ENCODE measurements at places on chromosomes 6 and 20.

DNA sequence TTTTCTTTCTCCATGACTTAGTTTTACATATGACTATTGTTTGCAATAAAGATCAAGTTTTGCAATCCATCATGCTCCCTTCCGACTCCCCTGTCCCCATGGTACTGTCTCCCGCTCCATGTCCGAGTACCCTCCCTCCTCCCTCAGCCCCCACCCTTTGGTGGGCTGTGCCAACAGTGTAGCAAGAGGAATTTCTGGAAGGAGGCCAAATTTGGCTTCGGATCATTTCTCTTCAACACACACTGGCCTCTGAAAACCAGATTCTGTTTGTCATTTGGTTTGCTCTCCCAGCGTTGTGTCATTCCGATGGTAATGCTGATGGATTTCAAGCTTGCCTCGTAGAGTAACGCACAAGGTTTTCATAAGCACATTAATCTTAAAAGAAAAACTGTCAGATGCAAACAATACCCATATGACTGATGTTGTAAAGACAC is 22.9 kb upstream of the PAX1 start:
- no peaks in the 10 kb centered on the region for H3K27me3 ChIP-seq
- H3K4me1 ChIP-seq, result peaks cover 17% of the 10 kb centered on the region
- no peaks in the 10 kb centered on the region for H3K36me3 ChIP-seq
- H3K27ac ChIP-seq, result no peak overlapping the region
- no peak overlapping the region for H3K4me3 ChIP-seq

GRCh38 chr20:14829906-14830305 is 492.5 kb upstream of the FLRT3 start:
- no peaks in the 10 kb centered on the region for H3K36me3 ChIP-seq
- DNase-seq, result no peak

DNA sequence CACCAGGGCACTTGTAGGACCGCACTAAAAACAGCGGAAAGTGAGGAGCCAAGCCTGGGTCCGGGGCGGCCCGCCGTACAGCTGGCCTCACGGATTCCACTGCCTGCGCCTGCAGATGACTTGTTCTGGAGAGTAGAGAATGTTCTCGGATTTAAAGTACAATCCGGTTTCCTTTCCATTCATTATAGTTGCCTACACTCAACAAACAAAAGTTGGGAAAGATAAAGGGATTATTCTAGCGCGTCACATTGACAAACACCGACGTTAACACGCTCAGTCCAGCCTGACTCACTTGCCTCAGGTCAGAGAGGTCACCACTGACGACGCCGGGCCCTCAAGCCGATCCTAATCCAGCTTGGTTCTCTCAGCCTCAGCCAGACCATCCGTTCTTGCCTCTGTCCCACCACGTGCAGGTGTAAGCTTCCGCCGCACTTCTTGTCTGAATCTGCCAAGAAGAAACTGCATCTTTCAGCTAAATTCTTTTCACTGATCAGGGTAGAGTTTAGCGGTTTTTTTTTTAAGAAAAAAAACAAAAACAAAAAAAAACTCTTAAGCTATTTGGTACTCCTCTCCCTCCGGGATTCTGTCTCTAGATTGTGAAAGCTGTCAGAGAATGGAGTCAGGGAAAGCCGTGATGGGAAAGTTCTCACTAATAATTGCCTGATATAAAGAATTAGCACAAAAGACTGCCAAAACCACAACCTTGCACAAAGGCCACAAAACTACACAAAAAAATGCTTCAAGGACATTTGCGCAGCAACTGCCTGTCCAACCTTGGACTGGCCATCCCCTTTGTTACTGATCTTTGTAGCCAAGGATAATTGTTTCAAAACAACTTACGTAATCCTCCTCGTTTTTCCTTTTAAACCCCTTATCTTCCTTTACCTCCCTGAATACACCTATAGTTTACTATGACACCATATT is 1.1 kb upstream of the PHF10 start:
- no peaks in the 10 kb centered on the region for H3K36me3 ChIP-seq
- peak; percentile 29 for DNase-seq
- no peaks in the 10 kb centered on the region for H3K27me3 ChIP-seq
- peaks cover 21% of the 10 kb centered on the region for H3K4me1 ChIP-seq
- peak overlapping the region; percentile 85 for H3K27ac ChIP-seq

DNA sequence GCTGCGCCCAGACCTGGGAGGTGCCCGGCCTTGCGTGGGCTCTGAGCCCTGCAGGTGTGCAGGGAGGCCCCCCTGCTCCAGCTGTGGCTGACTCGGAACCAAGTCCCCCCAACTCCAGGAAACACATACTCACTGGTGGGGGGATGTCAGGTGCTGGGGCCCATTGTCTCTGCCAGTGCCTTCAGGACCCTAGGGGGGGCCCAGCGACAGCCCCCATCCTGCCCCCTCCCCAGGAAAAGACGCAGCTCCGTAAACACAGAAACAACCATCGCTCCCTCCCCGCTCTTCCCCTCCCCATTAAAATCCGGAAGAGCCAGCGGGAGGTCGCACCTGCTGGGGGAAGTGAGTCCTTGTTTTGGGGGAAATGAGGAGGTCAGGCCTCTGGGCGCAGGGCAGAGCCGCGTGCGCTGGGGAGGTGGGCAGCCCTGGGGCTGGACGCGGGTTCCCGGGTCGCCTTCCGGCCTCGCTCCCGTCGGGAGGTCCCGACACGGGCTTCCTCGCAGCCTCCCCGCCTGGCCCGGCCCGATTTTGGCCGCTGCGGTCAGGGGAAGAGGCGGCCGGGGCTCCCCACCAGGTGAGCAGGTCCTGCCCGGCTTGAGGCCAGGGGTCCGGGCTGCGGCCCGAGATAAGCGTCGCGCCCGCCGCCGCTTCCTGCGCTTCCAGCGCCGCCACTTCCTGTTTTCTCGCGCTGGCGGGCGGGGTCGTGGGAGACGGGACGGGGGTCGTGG is 6.2 kb downstream of the C20orf204 start:
- H3K36me3 ChIP-seq, result no peaks in the 10 kb centered on the region
- peaks cover 13% of the 10 kb centered on the region for H3K4me1 ChIP-seq
- no peak for DNase-seq
- H3K4me3 ChIP-seq, result peak overlapping the region; percentile 66

- H3K4me1 ChIP-seq, result no peaks in the 10 kb centered on the region
- H3K27me3 ChIP-seq, result no peaks in the 10 kb centered on the region
- H3K36me3 ChIP-seq, result no peaks in the 10 kb centered on the region
- no peak overlapping the region for H3K27ac ChIP-seq
- H3K4me3 ChIP-seq, result no peak overlapping the region
Measured at GRCh38 chr20:31851240-31851955, 6.0 kb upstream of the FOXS1 start.

DNA sequence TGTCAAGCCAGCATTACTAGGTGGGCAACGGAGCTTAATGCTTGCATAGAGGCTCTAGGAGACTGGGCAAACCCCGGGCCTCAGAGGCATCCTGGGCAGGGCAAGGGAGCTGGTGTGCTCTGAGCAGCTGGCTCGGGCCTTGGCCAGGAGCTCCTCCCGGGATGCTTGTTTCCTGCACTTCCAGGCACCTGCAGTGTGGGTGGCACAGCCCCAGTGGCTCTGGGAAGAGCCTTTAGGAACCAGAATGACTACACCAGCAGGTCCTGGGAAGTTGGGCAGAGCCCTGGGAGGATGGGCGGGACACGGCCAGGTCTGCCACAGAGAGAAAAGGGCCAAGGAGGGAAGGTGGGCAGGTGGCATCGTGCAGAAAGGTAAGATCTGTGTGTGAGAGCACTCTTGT is 80.4 kb upstream of the CD93 start:
- H3K27ac ChIP-seq, result no peak overlapping the region
- H3K4me3 ChIP-seq, result no peak overlapping the region
- H3K4me1 ChIP-seq, result no peaks in the 10 kb centered on the region
- no peaks in the 10 kb centered on the region for H3K27me3 ChIP-seq
- no peaks in the 10 kb centered on the region for H3K36me3 ChIP-seq

- no peak for DNase-seq
- H3K4me3 ChIP-seq, result no peak overlapping the region
- H3K4me1 ChIP-seq, result no peaks in the 10 kb centered on the region
Measured at GRCh38 chr6:108362455-108362854, 67.6 kb downstream of the AFG1L start.

DNA sequence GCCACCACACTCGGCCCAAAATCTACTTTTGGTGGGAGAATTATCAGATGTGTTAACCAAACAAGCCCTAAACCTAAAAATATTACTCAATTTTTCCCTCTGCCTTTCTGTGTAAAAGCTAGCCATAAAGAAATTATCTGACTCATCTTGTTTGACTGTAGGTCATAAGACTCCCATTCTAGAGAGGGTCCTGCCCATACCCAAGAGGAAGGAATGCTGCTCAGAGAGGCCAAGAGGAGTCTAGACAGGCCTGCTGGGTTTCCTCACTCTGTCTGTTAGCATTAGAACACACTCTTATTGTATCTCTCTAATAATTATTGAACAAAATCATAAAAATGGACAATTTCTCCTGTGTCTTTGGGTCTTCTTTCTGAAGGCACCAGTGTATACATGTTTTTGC is 26.1 kb downstream of the C6orf141 start:
- no peaks in the 10 kb centered on the region for H3K36me3 ChIP-seq
- H3K4me3 ChIP-seq, result no peak overlapping the region
- no peaks in the 10 kb centered on the region for H3K4me1 ChIP-seq
- DNase-seq, result no peak

DNA sequence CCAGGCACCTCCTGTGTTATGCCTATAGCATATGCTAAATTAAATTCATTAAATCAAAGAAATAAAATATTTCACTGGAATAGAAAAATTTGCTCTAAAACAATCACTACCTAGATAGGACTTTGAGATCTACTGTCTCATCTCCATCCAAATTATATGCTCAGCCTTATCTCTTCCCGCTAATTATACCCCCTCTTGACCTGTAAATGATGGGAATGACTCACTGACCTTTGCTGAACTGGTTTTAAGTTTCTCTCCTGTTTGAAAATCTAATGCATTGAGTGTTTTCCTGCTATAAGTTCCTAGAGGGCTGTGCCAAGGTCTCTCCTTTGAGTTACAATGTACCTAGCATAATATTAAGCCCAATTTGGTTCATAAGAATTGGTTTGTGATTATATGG is 110.1 kb downstream of the BMP2 start:
- H3K4me1 ChIP-seq, result no peaks in the 10 kb centered on the region
- no peaks in the 10 kb centered on the region for H3K36me3 ChIP-seq
- H3K27me3 ChIP-seq, result no peaks in the 10 kb centered on the region
- DNase-seq, result no peak

DNA sequence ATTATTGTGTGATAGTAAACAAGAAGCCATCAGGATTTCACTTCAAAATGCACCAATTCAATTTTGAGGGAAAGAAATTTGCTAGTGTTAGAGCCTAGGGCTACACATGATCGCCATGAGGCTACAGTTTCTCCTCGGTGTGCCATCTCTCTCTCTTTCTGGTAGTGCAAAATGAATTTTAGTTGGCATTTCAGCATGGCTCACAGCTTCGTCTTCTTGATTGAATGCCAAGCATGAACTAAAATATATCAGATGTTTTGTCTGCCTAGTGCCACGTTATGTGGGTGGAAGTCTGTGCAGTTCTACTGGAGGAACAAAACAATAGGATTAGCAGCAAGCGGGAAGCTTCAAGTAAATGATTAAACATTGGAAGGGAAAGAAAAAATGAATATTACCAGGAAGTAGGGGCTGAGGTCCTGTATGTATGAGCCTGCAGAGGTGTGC is 6.8 kb upstream of the MRAP2 start:
- peaks cover 53% of the 10 kb centered on the region for H3K4me1 ChIP-seq
- no peaks in the 10 kb centered on the region for H3K36me3 ChIP-seq
- no peaks in the 10 kb centered on the region for H3K27me3 ChIP-seq
- peak overlapping the region; percentile 90 for H3K27ac ChIP-seq
- H3K4me3 ChIP-seq, result peak overlapping the region; percentile 33
- no peak for DNase-seq

DNA sequence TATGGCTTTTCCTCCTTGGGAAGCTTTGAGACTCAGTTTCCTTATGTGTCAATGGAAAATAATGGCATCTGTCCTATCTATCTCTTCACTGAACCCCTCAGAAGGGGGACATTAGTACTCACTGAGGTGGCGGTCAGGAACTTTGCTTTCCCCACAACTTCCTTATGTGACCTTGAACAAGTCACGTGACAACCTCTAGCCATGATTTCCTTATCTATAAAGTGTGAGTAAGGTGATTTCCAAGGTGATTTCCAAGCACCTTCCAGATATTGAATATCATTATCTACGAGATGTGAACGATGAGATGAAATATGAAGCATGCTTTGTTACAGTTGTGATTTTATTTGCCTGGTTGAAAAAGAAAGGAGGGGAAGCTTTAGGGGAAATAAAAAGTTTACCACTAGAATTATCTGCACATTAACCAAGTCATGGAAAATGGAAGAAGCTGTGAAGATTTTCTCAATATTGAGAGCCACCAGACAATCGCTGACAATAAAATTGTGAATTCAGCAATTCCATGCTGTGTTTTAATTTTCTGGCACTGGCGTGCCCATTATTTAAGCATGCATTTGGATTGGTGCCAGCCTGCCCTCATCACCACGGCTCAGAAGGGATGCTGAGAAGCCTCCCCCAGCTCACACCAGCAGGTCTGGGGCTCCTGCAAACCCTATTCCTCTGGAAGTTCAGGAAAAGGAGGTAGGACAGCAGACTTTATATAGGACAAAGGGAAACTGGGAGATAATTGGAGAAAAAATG is 255.3 kb downstream of the CD83 start:
- no peak overlapping the region for H3K27ac ChIP-seq
- H3K4me3 ChIP-seq, result no peak overlapping the region
- no peaks in the 10 kb centered on the region for H3K27me3 ChIP-seq
- no peaks in the 10 kb centered on the region for H3K36me3 ChIP-seq

DNA sequence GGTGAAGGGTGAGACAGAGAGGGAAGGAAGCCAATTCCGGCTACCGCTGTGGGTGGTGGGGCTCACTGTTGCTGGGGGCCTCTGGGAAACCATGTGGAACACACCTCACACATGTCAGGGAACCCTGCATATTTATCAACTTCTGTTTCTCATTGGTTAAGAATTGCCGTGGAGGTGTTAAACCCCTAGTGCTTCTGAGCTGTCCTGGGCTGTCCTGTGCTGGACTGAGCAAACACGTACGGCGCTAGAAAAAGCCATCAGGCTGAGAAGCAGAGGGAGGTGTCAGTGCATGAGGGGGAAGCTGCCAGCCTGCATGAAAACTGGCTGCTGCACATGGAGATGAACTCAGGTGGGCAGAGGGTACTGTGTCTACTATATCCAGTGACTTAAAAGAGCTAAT is 103.9 kb upstream of the JAG1 start:
- H3K4me3 ChIP-seq, result no peak overlapping the region
- H3K4me1 ChIP-seq, result no peaks in the 10 kb centered on the region
- H3K27me3 ChIP-seq, result no peaks in the 10 kb centered on the region
- DNase-seq, result no peak

GRCh38 chr6:96649926-96650325 is 87.0 kb downstream of the FHL5 start:
- no peak overlapping the region for H3K4me3 ChIP-seq
- H3K27ac ChIP-seq, result no peak overlapping the region
- H3K4me1 ChIP-seq, result no peaks in the 10 kb centered on the region

- H3K4me1 ChIP-seq, result no peaks in the 10 kb centered on the region
- H3K27me3 ChIP-seq, result no peaks in the 10 kb centered on the region
- no peak overlapping the region for H3K27ac ChIP-seq
- DNase-seq, result no peak
Measured at GRCh38 chr6:122709922-122710512, 69.5 kb upstream of the FABP7 start.

GRCh38 chr20:8621001-8621400 is 447.9 kb upstream of the PLCB4 start:
- H3K4me1 ChIP-seq, result no peaks in the 10 kb centered on the region
- no peak overlapping the region for H3K27ac ChIP-seq
- H3K27me3 ChIP-seq, result no peaks in the 10 kb centered on the region
- no peak for DNase-seq

- peaks cover 9% of the 10 kb centered on the region for H3K36me3 ChIP-seq
- DNase-seq, result no peak
- no peaks in the 10 kb centered on the region for H3K27me3 ChIP-seq
- no peak overlapping the region for H3K27ac ChIP-seq
Measured at GRCh38 chr20:62802026-62802712, 2.5 kb upstream of the OGFR start.

Measured in thoracic aorta (tissue), 2 donors.